ENCODE measurements at places on chromosomes 3 and 15.

DNA sequence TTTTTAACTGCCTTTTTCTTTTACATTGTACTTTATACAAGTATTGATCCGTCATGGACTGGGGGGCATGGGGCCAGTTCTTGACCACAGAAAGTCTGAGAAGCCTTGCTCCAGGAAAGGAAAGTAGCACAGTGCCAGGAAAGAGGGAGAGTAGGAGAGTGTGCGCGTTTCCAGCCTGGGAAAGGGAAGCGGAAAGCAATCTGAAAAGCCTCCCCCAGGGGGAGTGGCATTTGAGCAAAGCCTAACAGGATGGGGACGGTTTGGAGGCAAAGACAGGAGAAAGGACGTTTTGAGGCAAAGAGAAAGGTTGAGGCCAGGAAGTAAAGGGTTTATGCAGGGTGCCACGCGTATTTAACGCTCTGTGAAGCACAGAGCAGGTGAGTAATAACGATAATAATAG lies 116.9 kb downstream of the RORA start:
- DNase-seq, result no peak
- no peaks in the 10 kb centered on the region for H3K27me3 ChIP-seq
- no peaks in the 10 kb centered on the region for H3K4me1 ChIP-seq
- peaks cover 6% of the 10 kb centered on the region for H3K36me3 ChIP-seq
- no peak overlapping the region for H3K27ac ChIP-seq

GRCh38 chr3:139529662-139530061 lies 9.9 kb downstream of the RBP1 start:
- H3K4me1 ChIP-seq, result peaks cover 18% of the 10 kb centered on the region
- no peak overlapping the region for H3K4me3 ChIP-seq
- no peak overlapping the region for H3K27ac ChIP-seq
- no peak for DNase-seq

DNA sequence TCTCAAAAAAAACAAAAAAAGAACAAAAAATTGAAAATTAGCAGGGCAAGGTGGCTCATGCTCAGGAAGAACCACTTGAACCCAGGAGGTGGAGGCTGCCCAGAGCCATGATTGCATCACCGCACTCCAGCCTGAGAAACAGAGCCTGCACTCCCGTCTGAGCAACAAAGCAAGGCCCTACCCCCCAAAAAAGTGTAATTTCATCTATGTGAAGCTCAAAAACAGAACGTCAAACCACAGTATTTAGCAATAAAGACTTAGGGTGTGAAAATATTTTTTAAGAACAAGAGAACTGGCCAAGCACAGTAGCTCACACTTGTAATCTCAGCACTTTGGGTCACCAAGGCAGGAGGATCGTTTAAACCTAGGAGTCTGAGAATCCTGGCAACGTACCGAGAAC lies 38.2 kb downstream of the STAG1 start:
- no peak overlapping the region for H3K4me3 ChIP-seq
- no peaks in the 10 kb centered on the region for H3K4me1 ChIP-seq
- no peaks in the 10 kb centered on the region for H3K27me3 ChIP-seq
- H3K36me3 ChIP-seq, result no peaks in the 10 kb centered on the region

- no peaks in the 10 kb centered on the region for H3K36me3 ChIP-seq
- H3K4me1 ChIP-seq, result no peaks in the 10 kb centered on the region
- H3K27ac ChIP-seq, result no peak overlapping the region
- no peak overlapping the region for H3K4me3 ChIP-seq
- H3K27me3 ChIP-seq, result no peaks in the 10 kb centered on the region
- DNase-seq, result no peak
These were observed 205.4 kb downstream of the EPHB1 start for GRCh38 chr3:135000465-135000864.

DNA sequence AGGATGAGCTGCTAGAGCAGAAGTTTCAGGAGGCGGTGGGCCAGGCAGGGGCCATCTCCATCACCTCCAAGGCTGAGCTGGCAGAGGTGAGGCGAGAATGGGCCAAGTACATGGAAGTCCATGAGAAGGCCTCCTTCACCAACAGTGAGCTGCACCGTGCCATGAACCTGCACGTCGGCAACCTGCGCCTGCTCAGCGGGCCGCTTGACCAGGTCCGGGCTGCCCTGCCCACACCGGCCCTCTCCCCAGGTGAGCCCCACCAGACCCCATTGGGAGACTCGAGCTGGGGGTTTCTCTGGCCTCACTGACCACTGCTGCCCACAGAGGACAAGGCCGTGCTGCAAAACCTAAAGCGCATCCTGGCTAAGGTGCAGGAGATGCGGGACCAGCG lies 28.0 kb downstream of the PTPN23 start:
- no peaks in the 10 kb centered on the region for H3K27me3 ChIP-seq
- no peak overlapping the region for H3K4me3 ChIP-seq
- peaks cover 58% of the 10 kb centered on the region for H3K36me3 ChIP-seq
- no peak overlapping the region for H3K27ac ChIP-seq
- peaks cover 25% of the 10 kb centered on the region for H3K4me1 ChIP-seq

DNA sequence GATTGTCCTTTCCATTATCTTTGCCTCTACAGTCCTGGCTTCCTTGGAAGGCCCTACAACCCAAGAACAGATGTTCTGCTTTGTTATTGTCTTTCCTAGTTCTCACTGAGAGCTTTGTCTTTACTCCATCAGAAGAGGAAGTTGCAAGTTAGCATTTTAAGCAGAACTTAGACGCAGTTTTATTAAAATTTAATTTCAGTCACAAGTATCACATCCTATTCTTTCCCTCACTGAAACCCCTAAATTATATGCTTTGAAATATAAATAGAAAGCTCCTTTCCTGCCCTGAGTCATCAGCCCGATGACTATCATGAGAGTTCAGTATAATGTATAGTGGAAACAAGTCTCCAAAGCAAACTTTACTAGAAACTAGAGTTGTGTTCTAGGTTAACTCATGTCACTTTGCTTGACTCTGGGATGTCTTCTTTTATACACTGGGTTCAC lies 291.2 kb upstream of the RBMS3 start:
- H3K27ac ChIP-seq, result no peak overlapping the region
- no peaks in the 10 kb centered on the region for H3K27me3 ChIP-seq
- no peak overlapping the region for H3K4me3 ChIP-seq
- no peaks in the 10 kb centered on the region for H3K36me3 ChIP-seq

DNA sequence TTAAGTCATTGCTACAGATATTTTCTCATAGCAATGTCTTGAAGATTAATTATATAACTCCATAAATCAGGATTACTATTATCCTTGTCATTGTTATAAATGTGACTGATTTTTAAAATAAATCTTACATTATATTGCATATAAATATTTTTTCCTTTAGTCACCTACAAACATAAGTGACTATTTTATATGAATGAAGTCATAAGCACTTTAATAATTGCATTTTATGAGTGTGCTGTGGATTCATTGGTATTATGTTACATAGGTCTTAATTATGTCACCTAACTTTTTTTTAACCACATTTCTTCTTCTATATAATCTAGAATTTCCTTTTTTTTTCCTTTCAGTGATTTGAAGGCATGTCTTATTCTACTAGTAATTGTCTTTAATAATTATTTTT lies 1191.2 kb downstream of the NSUN3 start:
- no peak overlapping the region for H3K4me3 ChIP-seq
- no peaks in the 10 kb centered on the region for H3K4me1 ChIP-seq
- H3K27me3 ChIP-seq, result no peaks in the 10 kb centered on the region
- H3K27ac ChIP-seq, result no peak overlapping the region

- no peak for DNase-seq
- no peaks in the 10 kb centered on the region for H3K27me3 ChIP-seq
- H3K27ac ChIP-seq, result no peak overlapping the region
- H3K4me1 ChIP-seq, result peaks cover 34% of the 10 kb centered on the region
- H3K4me3 ChIP-seq, result no peak overlapping the region
These were observed 1.9 kb upstream of the BLOC1S6 start for GRCh38 chr15:45585069-45585791.

- H3K27ac ChIP-seq, result no peak overlapping the region
- no peaks in the 10 kb centered on the region for H3K36me3 ChIP-seq
- no peak for DNase-seq
- H3K4me3 ChIP-seq, result no peak overlapping the region
- H3K27me3 ChIP-seq, result no peaks in the 10 kb centered on the region
These were observed 93.5 kb downstream of the SERPINI1 start for GRCh38 chr3:167829071-167829470.

- no peaks in the 10 kb centered on the region for H3K36me3 ChIP-seq
- no peak for DNase-seq
- H3K27ac ChIP-seq, result no peak overlapping the region
These were observed 772.5 kb upstream of the GRM7 start for GRCh38 chr3:6088433-6088832.

- H3K27ac ChIP-seq, result no peak overlapping the region
- no peaks in the 10 kb centered on the region for H3K4me1 ChIP-seq
- H3K36me3 ChIP-seq, result no peaks in the 10 kb centered on the region
- H3K27me3 ChIP-seq, result no peaks in the 10 kb centered on the region
- H3K4me3 ChIP-seq, result no peak overlapping the region
- no peak for DNase-seq
These were observed 8.6 kb upstream of the TEX9 start for GRCh38 chr15:56356616-56357015.

- H3K36me3 ChIP-seq, result no peaks in the 10 kb centered on the region
- no peaks in the 10 kb centered on the region for H3K27me3 ChIP-seq
- H3K27ac ChIP-seq, result peak overlapping the region; percentile 60
- peak; percentile 87 for DNase-seq
These were observed 113.5 kb upstream of the GALNT15 start for GRCh38 chr3:16060945-16061344.

DNA sequence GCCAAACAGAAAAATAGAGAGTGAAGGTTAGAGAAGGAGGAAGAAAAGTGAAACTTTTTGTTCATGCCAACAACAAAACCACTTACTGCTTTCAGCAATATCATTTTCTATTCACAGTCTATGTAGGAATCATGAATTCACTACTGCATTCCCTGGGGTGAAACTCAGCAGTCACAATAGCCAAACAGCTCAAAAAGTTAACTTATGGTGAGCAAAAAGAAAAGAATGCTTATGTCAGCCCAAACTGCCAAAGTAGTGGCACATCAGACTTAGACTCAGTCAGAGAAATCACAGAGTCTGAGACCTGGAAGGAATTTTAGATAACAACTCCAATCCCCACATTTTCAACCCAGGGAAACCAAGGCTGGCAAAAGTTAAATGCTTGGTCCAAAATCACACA lies 238.7 kb upstream of the TMCO5A start:
- DNase-seq, result no peak
- H3K36me3 ChIP-seq, result no peaks in the 10 kb centered on the region
- H3K27ac ChIP-seq, result no peak overlapping the region
- H3K4me1 ChIP-seq, result peaks cover 6% of the 10 kb centered on the region

DNA sequence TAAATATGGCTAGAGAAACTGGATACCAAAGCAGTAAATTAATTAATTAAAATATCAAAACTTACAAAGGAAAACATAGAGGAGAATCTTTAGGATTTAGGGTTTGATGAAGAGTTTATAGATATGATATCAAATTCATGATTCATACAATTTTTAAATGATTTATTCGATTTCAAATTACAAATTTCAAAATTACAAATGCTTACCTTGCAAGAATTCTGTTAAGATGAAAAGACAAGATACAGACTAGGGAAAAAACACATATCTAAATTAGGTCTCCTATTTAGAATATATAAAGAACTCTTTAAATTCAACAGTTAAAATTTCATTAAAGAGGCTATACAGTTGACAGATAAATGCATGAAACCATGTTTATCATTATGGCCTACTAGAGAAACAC lies 930.7 kb downstream of the ZPLD1 start:
- no peak overlapping the region for H3K27ac ChIP-seq
- DNase-seq, result no peak
- H3K4me1 ChIP-seq, result no peaks in the 10 kb centered on the region
- no peak overlapping the region for H3K4me3 ChIP-seq
- H3K36me3 ChIP-seq, result no peaks in the 10 kb centered on the region

- no peaks in the 10 kb centered on the region for H3K27me3 ChIP-seq
- H3K4me3 ChIP-seq, result peak overlapping the region; percentile 75
- no peaks in the 10 kb centered on the region for H3K36me3 ChIP-seq
- H3K4me1 ChIP-seq, result peaks cover 4% of the 10 kb centered on the region
- DNase-seq, result peak; percentile 78
These were observed 975 bp upstream of the FOXP1 start for GRCh38 chr3:71584394-71585011.

- no peak overlapping the region for H3K4me3 ChIP-seq
- H3K36me3 ChIP-seq, result no peaks in the 10 kb centered on the region
- H3K4me1 ChIP-seq, result no peaks in the 10 kb centered on the region
- no peaks in the 10 kb centered on the region for H3K27me3 ChIP-seq
- H3K27ac ChIP-seq, result no peak overlapping the region
- DNase-seq, result no peak
These were observed 24.4 kb upstream of the GOLGA8B start for GRCh38 chr15:34607832-34608231.

DNA sequence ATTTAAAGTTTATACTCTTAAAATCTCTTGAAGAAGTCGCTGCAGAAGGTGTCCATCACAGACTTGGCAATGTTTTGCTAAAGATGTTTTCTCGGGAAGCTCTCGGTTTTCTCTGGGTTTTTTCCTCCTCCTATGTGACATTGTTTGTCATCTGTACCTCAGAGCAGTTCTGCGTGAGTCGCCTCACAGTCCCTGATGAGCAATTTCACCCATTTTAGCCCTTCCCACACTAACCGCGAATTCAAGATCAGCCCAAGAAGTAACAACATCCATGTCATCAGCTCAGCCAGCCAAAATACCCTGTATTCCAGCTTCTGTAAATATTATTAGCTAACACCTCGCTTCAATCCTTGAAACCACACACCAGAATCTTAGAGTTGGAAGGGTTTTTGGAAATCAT lies 224.3 kb upstream of the SETMAR start:
- H3K4me1 ChIP-seq, result no peaks in the 10 kb centered on the region
- H3K36me3 ChIP-seq, result no peaks in the 10 kb centered on the region
- H3K4me3 ChIP-seq, result no peak overlapping the region
- H3K27me3 ChIP-seq, result no peaks in the 10 kb centered on the region

DNA sequence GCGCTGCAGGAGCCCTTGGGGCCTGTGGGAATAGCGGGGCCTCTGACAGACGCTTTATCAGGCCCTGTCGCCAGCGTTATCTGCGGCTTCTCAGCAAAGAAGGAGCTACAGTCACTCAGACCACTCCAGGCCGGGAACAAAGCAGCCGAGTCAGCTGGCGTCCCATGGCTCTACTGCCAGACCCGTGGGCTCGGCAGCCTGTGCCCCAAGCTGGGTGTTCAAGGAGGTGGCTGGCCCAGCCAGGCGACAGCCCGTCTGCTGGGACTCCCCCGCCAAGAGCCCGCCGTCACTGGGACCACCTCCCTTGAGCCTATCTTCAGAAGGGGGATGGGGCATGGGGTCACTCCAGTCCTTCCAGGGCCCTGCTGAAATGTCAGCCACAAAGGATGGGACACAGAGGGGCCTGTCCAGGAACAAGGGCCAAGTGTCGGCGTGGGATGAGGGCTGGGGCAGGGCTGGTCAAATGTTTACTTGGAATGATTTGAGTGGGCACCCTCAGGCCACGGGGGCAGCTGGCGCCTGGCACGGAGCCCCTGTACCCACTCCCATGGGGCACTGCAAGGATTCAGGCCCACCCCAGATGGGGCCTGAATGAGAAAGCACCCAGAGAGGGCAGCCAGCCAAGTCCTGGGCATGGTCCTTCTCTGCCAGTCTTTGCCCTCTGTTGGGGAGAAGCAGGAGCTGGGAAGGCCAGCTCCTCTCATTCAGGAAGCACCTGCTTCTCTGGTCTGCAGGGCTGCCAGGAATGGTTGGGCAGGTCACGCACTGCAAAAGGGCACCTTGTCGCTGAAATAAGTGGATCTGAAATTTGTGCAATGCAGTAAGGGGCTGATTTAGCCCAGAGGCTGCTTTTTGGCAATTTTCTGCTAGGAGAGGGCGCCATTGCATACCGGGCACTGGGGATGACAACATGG lies 148.3 kb downstream of the SMAD6 start:
- peak overlapping the region; percentile 83 for H3K27ac ChIP-seq
- no peaks in the 10 kb centered on the region for H3K36me3 ChIP-seq
- H3K27me3 ChIP-seq, result no peaks in the 10 kb centered on the region
- no peaks in the 10 kb centered on the region for H3K4me1 ChIP-seq

- H3K27me3 ChIP-seq, result no peaks in the 10 kb centered on the region
- H3K36me3 ChIP-seq, result no peaks in the 10 kb centered on the region
- DNase-seq, result no peak
- H3K4me3 ChIP-seq, result no peak overlapping the region
- H3K4me1 ChIP-seq, result peaks cover 11% of the 10 kb centered on the region
These were observed 56.8 kb downstream of the FGD5 start for GRCh38 chr3:14875411-14876175.
